ENCODE measurements at places on chromosomes 1 and 21. TPM values are rescaled to one million over a fixed set of nuclear protein-coding genes. Genes with fewer than 3 reads are reported as not detected.

DNA sequence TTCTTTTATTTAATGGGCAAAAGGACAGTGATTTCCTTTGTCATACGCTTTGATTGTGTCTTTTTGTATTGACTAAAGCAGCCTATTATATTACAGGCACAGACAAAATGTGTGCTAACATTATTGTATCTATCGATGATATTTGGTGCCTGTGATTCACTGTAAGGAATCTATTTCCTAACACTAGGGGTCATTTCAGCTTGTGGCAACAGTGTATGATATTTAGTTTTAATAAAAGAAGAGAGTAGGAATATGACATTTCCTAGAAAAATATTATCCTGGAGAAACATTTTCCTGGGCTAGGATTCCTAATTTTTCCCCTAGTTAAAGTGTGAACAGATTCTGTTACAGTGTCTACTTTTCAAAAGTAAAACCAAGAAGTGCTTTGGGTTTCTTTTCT, 42.8 kb downstream of the TYW3 start:
- no peak overlapping the region for H3K4me3 ChIP-seq
- H3K4me1 ChIP-seq = no peaks in the 10 kb centered on the region
- peaks cover 20% of the 10 kb centered on the region for H3K27me3 ChIP-seq
- no peak for DNase-seq
- H3K36me3 ChIP-seq = no peaks in the 10 kb centered on the region
- no peak overlapping the region for H3K27ac ChIP-seq

DNA sequence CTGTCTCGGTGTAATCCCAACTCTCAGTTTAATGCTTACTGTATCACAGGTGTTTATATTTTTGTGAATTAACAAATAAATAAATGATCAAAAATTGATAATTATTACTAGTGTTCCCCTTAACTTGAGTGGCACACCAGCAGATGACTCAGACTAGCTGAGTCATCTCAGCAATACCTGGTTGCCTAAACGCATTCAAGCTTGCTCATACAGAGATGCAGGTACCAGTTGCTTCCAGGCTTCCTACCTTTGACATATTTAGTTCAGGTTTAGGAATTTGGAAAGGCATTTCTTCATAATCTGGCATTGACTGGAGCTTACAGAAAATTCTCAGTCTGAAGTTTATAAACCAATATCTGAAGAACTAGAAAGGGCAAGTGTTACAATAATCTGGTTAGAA, 78.9 kb upstream of the LMO4 start:
- no peak overlapping the region for H3K27ac ChIP-seq
- no peak overlapping the region for H3K4me3 ChIP-seq
- peaks cover 11% of the 10 kb centered on the region for H3K27me3 ChIP-seq
- DNase-seq = no peak

DNA sequence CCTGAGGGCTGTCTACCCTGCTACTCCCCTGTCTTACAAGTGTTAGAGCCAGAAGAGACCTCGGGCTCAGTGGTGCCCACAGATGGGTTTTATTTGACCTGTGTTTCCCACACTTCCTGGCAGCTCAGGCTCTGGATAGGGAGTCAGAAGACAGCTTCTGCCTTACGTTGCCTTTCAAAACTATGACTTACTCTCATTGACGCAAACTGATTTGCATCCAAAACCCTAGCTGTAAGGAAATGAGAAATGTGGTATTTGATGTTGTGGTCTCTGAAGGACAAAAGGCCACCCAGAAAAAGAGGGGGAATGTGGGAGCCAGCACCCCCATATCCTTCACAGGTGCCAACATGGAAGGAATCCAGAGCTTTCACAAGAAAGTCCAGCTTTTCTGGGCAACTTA, 180.2 kb downstream of the ATG4C start:
- no peak for DNase-seq
- no peak overlapping the region for H3K4me3 ChIP-seq
- peaks cover 3% of the 10 kb centered on the region for H3K27me3 ChIP-seq
- no peaks in the 10 kb centered on the region for H3K36me3 ChIP-seq

DNA sequence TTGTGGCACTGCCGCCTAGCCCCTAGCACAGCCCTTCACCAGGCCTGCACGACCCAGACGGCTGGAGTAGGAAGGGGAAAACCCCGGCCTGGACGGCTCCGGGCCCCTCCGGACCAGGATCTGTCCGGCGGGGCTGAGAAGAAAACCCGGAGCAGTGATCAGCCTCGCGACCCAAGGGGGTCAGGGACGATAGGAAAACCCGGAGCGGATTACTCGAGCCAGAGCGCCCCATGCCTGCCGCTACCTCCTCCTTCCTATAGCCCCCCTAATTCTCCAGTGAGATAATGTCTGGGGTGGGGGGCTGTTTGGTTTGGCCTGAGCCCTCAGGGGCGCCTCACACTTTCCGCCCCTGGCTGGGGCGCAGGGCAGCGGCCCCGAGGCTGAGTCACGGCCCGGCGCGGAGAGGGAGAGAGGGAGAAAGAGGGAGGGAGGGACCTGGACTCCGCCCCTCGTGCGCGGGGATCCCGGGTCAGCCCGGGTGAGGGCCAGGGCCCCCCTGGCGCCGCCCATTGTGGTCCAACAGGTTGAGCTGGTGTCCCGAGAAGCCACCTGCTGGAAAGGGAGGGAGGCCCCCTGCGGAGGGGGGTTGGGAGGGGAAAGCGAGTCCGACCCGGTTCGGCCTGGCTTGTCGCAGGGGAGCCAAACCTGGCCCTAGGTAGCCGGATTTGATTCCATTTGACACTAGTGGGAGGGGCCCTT, 1.7 kb upstream of the ZBTB7B start:
- peak overlapping the region; percentile 93 for H3K4me3 ChIP-seq

DNA sequence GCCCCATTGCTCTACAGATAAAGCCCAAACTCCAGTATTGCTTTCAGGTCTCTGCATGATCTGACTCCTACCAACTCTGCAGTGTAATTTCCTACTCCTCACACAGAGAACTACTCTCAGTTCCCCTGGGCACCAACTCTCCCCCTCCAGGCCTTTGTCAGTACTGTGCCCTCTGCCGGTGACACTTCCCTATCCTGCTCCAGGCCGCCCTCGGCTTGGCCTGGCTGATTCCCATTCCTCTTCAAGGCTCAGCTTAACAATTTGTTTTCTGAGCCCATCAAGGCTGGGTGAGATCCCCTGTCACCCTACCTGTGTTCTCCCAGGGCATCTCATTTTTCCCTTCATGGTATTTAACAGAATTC, 2.6 kb downstream of the SLAMF8 start:
- no peak overlapping the region for H3K27ac ChIP-seq
- DNase-seq = no peak
- peaks cover 22% of the 10 kb centered on the region for H3K36me3 ChIP-seq
- no peak overlapping the region for H3K4me3 ChIP-seq
- H3K27me3 ChIP-seq = peaks cover 14% of the 10 kb centered on the region
- peaks cover 52% of the 10 kb centered on the region for H3K4me1 ChIP-seq

DNA sequence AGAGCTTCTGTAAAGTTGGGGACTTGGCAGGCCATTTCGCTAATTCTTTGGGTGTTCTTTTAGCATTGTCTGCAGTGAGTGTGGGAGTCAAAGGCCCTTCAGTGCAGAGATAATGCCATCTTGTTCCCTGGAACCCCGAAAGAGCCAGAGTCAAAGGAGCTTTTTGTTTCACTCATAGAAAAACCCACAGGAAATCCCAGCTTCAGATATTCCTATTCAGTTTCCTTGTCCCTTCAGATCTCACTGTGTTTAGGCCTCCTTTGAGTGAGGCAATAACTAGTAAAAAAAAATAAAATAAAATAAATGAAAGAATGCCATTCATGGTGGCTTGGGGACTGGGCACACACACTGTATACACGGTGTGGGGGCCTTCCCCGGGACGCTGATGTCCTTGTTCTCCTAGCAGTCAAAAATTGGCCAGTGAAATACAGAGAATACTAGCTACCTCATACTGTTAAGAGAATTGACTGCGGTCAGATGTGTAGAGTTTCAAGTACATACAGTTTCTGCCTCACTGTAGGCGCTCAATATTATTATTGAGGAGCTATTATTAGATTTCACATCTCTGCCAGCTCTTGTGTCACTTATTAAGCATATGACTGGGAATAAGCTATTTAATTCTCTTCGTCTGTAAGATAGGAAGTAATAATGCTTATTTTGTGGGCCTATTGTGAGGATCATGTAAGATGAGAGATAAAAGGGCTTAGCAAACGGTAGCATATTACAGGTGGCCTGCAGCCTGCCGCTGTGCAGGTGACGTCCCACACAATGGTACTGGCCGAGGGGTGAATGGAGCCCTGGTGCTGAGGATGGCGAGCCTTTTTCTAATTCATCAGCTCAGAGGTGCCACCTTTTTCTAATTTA, 16.7 kb downstream of the DISC1 start:
- no peak overlapping the region for H3K4me3 ChIP-seq
- H3K27me3 ChIP-seq = no peaks in the 10 kb centered on the region
- no peak overlapping the region for H3K27ac ChIP-seq
- peaks cover 1% of the 10 kb centered on the region for H3K4me1 ChIP-seq

GRCh38 chr1:184905601-184906322, 68.5 kb downstream of the NIBAN1 start:
- no peaks in the 10 kb centered on the region for H3K27me3 ChIP-seq
- no peak overlapping the region for H3K4me3 ChIP-seq
- peaks cover 17% of the 10 kb centered on the region for H3K36me3 ChIP-seq
- peaks cover 14% of the 10 kb centered on the region for H3K4me1 ChIP-seq
- H3K27ac ChIP-seq = no peak overlapping the region

DNA sequence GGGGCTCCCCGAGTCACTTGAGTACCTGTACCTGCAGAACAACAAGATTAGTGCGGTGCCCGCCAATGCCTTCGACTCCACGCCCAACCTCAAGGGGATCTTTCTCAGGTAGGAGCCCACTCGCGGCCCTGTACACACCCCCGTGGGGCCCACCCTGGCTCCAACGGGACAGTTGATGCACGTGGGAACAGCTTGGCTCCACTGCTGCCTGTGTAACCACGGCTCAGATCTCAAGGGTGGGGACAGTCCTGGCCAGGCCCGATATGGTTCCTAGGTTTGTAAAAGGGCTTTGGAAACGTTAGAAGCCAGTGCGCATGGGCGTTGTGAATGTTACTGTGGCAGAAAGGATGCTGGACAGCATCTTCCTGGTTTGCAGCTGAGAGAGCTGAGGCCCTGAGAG, 18.8 kb downstream of the PODN start:
- no peak overlapping the region for H3K27ac ChIP-seq
- H3K27me3 ChIP-seq = no peaks in the 10 kb centered on the region
- H3K4me3 ChIP-seq = no peak overlapping the region
- DNase-seq = no peak
- H3K36me3 ChIP-seq = no peaks in the 10 kb centered on the region
- no peaks in the 10 kb centered on the region for H3K4me1 ChIP-seq

- no peak overlapping the region for H3K4me3 ChIP-seq
- no peak overlapping the region for H3K27ac ChIP-seq
- H3K4me1 ChIP-seq = no peaks in the 10 kb centered on the region
- no peaks in the 10 kb centered on the region for H3K27me3 ChIP-seq
These were observed 143.4 kb upstream of the DSCAM start for GRCh38 chr21:40990366-40990765.

DNA sequence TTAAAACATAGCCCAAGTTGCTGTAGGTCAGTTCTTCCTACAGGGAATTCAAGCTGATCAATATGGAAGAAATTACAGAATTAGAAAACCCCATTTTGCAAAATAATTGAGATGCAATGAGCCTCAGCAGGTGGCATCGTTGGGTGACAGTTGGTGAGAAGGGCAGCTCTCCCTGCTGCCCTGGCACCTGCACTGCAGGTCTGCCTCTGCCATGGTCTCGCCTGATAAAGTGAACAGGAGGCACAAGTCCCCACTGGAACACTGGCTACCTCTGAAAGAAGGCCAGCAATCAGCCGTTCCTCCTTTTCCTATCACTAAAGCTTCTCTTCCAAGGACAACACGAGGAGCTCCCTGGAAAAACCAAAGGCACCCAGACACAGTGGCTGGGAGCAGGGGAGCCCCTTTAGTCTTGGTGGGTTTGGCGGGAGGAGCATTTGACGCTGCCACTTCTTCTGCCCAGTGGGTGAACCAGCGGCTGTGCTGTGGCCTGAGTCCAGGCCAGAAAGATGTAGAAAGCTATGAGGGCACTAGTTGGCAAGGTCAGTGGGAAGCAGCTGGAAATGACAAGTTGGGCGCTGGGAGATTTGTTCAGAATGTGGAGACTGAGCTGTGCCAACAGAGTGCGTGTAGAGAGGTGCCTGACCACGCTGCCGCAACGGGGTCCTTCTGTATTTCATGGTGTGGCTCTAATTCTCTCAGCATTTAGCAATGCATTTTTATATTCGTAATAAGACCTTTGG, 93.1 kb downstream of the RIPK4 start:
- no peak overlapping the region for H3K27ac ChIP-seq
- peaks cover 8% of the 10 kb centered on the region for H3K27me3 ChIP-seq
- peaks cover 16% of the 10 kb centered on the region for H3K4me1 ChIP-seq
- no peak overlapping the region for H3K4me3 ChIP-seq
- DNase-seq = no peak
- H3K36me3 ChIP-seq = no peaks in the 10 kb centered on the region

KRTAP10-2 gene
- total RNA-seq = not detected

C1orf210 gene
- total RNA-seq = not detected
